ENCODE measurements at places on chromosomes 7 and 10. TPM values are rescaled to one million over a fixed set of nuclear protein-coding genes. Genes with fewer than 3 reads are reported as not detected.

GRCh38 chr7:7254908-7255307 is 72.6 kb downstream of the C1GALT1 start:
- no peak for DNase-seq

DNA sequence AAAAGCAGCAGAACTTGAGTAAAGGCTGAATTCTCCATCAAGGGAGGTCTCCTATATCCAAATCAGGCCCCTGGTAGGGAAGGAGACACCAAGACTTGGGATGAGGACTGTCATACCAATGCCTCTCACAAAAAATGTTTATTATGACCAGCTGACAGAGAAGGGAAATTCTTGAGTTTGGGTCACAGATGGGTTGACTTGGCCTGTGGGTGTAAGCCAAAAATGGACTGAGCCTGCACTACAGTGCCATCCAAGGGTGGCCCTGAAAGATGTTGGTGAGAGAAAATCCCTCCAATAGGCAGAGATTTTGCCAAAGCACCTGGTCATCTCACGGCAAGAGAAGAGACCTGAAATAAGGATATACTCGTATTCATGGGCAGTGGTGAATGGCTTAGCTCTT is 27.0 kb upstream of the PPIF start:
- no peak for DNase-seq

GRCh38 chr7:83413831-83414230 is 235.1 kb downstream of the SEMA3E start:
- DNase-seq = no peak

The AGBL3 gene
- total RNA-seq = 0.94 TPM

The CCL24 gene
- total RNA-seq = not detected

DNA sequence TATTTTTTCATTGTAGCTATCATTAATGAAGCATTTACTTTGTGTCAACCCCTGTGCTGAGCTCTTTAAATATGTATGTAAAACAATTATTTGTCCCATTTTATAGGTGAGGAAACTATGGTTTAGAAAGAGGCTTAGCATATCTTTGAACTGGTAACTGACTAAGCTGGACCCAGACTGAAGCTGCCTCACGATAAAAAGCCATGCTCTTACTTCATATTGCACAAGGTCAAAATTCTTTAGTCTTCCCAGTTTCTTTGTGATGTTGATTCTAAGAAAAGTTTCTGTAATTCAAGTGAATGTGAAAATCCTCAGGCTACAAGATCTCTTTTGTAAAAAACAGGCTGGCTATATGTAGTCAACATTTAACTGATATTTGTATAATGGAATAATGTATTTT is 46.6 kb upstream of the SLC16A12 start:
- no peak for DNase-seq

DNA sequence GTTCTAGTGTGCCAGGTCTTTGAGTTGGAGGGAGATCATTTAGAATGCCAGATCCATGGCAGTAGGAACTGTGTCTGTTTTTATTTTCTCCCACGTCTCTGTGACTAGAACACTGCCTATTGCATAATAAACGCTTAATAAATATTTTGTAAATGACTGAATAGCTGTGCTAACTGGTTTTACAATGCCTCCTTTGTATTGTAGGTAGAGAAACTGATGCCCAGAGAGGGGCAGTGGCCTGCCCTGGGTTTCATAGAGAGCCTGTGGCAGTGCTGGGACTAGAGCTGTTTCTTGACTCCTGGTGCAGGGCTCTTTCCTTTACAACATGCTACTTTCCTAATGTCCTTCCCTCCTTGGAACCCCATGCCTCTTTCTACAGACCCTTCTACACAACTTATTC is 2.5 kb downstream of the TAS2R5 start:
- no peak for DNase-seq

- peak; percentile 91 for DNase-seq
These were observed 6.1 kb downstream of the STK32C start for GRCh38 chr10:132301371-132302330.

GRCh38 chr7:153567426-153567825 is 484.8 kb upstream of the DPP6 start:
- DNase-seq = no peak

DNA sequence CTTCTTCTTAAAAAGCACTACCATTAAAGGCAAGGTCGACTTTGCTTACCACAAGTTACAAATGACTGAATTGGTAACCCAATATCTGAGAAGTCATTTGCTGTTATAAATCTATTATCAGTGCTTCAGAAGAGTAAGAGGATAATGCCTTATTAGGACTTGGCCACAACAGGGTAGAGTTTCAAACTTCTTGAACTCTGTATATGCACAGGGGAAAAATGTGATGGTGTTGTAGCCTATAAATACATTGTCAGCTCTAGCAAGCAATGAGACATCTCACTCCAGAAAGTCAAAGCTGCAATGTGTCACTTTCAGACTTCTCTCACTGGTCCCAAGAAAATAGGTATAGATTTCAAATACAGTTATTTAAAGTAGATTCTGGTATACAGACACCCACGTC is 9.3 kb downstream of the TFEC start:
- DNase-seq = no peak

The SPDYE11 gene
- total RNA-seq = not detected

GRCh38 chr7:84294847-84295455 is 100.4 kb upstream of the SEMA3A start:
- no peak for DNase-seq

The SFRP5 gene
- total RNA-seq = 0.80 TPM

The ASIC3 gene
- 2.2 TPM for total RNA-seq

DNA sequence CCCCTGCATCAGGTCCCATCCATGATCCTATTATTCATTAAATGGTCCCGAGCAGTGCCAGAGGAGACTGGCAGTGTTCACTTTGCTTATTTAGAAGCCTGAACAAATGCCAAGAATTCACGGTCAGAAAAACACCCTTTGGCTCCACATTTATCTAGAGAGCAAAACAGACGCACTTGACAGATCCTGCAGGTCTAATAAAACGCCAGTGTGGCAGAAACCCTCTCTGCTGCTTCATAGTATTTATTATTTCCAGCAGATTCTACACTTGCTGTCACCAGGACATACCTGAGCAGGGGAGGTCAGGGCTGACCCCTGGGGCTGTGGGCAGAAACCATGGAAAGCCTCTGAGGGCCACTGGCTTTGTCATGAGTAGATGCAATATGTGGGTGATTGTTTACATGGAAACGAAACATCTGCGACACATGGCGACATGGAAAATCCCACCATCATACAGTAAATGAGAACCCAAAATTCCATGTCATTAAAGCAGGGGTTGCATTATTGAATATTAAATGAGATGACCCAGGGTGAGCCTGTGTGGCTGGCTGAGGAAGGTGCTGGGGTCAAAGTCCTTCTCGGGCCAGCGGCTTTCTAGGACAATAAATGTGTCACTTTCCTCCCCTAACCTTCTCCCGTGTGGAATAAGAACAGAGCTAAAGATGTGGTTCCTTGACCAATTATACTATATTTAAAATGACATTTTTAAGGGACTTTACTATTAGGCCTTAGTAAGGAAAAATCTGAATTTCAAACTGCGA is 205.9 kb upstream of the SVIL start:
- DNase-seq = no peak

The FAM237B gene
- total RNA-seq = not detected

- DNase-seq = no peak
These were observed 11.1 kb downstream of the STK17A start for GRCh38 chr7:43594020-43594419.

The PON1 gene
- total RNA-seq = not detected

- no peak for DNase-seq
These were observed 167.3 kb upstream of the SLC13A1 start for GRCh38 chr7:123367031-123367430.

DNA sequence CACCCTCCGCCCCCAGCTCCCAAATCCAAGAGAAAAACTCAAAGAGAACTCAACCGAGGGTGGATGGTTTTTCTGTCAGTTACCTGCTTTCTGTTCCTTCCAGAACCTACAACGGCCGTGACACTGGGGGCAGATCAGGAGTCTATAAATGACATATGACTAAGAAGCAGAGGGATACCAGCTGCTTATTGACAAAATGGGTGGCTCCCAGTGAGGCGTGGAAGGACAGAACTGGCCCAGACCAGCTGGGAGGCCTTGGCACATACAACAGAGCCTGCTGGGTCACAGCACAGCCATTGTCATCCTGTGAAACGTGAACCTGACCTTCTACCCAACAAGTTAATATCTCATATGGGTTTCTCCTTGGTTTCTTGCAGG is 84.3 kb upstream of the ADRB1 start:
- no peak for DNase-seq

The CALHM2 gene
- total RNA-seq = 1.3 TPM

- DNase-seq = peak; percentile 52
These were observed 35.3 kb upstream of the DPYSL4 start for GRCh38 chr10:132151286-132151950.

DNA sequence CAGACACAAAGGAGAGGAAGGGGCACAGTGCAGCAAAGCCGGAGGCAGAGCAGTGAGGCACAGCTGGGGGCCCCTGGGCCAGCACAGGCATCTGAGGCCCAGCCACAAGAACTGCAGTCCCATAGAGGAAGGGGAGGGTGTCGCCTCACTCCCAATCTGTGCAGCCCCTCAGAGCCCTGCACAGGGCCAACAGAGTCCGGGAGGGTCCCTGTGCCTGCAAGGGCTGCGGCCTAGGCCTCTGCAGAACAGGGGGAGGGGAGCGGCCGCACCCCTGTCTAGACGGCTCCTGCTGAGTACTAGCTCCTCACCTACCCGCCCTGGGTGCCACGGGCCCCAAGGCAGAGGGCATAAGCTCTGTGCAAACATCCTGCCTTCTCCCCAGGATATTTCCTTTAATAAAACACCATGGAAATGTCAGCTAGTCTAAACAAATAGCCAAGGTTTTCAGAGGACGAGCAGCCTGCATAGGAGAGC is 32.4 kb upstream of the RET start:
- peak; percentile 74 for DNase-seq

DNA sequence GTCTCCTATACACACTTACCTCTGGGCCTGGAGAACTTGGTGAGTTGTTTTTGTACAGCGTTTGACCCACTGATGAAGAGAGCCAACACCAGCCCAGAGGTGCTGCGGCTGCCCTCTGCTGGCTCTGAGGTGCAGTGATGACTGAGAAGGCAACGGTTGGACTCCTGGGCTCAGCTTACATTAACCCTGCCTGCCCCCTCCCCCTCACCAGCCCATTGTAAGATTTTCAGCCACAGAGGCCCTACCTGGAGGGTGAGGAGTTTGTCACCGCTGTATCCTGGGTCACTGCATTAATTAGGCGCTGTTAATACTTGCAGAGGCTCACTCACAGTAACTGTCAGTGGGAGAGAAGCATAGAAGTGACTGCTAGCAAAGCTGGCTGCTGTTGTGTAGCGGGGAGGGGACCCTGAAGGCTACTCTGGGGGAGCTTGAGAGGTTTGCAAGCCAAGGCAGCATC is 19.0 kb upstream of the ANKRD2 start:
- DNase-seq = peak; percentile 69

The FGFBP3 gene
- total RNA-seq = 5.3 TPM

The GPR158 gene
- total RNA-seq = 0.10 TPM

- DNase-seq = no peak
These were observed 9.2 kb downstream of the TNPO3 start for GRCh38 chr7:129045682-129046081.

The RBM17 gene
- 59.0 TPM for total RNA-seq

All from chondrocyte (in vitro differentiated cells).